ENCODE measurements at places on chromosomes 2 and 18. TPM values are rescaled to one million over a fixed set of nuclear protein-coding genes. Genes with fewer than 3 reads are reported as not detected.

The CDK15 gene
- not detected for total RNA-seq

The SPDYA gene
- total RNA-seq = 0.15 TPM

The FZD7 gene
- total RNA-seq = 6.2 TPM

The KCNG2 gene
- total RNA-seq = not detected

The MPP4 gene
- total RNA-seq = 0.07 TPM

The KCNK3 gene
- 0.81 TPM for total RNA-seq

The IL37 gene
- not detected for total RNA-seq

The COL3A1 gene
- total RNA-seq = 0.15 TPM

The REG1B gene
- not detected for total RNA-seq

The MYO7B gene
- total RNA-seq = 0.29 TPM

Data from A549 treated with GW870086 at 1 μM for 4 hours (cell line).